ENCODE measurements at places on chromosomes 11 and 22.

GRCh38 chr11:76371170-76371569, 9.8 kb downstream of the THAP12 start:
- no peak for DNase-seq

DNA sequence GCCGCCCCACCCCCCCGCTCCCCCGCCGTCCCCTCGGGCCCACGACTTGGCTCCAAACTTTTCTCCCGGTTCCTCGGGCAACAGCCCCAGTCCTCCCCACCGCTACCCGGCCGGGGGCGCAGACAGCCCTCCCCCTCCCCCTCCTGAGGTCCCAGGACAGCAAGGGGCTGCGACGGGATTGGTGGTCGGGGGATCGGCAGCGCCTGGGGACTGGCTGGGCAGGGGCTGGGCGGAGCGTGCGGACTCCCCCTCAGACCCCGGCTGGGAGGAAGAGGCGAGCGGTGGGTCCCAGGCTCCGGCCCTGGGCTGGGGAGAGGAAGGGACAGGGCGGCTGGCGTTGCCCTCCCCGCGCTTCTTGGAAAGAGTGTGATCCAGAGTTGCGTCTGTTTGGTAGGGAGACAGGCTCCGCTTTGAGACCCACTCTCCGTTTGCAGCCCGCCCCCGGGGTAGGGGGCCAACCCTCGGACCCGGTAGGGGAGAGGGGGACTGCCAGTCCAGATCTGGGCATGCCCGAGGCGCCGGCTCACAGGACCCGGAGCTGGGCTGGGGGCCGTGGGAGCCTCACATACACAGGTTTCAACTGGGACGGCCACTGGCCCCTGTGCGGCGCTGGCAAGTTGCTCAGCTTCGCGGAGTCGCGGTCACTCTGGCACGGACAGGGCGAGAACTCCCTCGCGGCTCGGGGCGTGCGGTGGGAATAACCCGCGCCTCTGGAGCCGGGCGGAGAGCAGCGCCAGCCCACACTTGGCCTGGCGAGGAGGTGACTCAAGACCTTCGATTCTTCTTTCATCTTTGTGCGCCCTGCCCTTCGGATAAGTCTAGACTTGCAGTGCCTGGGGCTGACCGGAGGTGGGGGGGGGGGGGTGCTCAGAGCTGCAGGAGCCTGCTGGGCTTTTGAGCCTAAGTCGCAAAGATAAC, 999 bp downstream of the TSKU start:
- no peak for DNase-seq

GRCh38 chr22:26660961-26661578, 3.7 kb downstream of the MIAT start:
- DNase-seq, result no peak

DNA sequence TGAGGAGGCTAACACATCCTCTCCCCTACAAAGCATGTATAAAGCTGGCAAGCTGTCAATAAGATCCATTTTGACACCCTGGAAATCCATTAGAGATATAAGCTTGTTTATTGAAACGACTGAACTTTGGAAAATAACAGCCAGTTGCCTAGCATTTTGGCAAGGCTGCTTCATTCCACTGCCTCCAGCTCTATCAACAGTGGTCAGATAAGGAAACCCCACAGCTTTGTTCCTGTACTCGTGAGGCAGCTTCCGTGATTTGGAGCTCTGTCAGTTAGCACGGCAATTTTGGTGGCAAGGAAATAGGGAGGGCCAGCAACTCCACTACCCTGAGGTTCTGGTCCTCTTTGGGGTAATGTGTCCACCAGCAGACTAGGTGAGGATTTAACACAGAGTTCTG, 2.0 kb upstream of the OR51S1 start:
- no peak for DNase-seq

- DNase-seq, result no peak
Measured at GRCh38 chr11:33624083-33624482, 76.5 kb downstream of the C11orf91 start.

GRCh38 chr11:16070573-16070972, 285.8 kb downstream of the SOX6 start:
- no peak for DNase-seq

- DNase-seq, result no peak
Measured at GRCh38 chr11:119263352-119263940, 53.5 kb downstream of the MCAM start.

- peak; percentile 30 for DNase-seq
Measured at GRCh38 chr11:108592591-108593213, 866 bp downstream of the EXPH5 start.

- no peak for DNase-seq
Measured at GRCh38 chr11:1105183-1105565, 30.5 kb downstream of the MUC2 start.

GRCh38 chr11:35617687-35618496, at the start of gene FJX1:
Gene FJX1, plus strand, starts transcription at chr11:35618460. Its CDS starts 177 bp downstream, at chr11:35618637.
- DNase-seq, result peak; percentile 72

All from GM12891 (cell line).